Hair follicle dermal papilla cell (primary cell): ENCODE measurements at places on chromosomes 1 and 21. TPM values are rescaled to one million over a fixed set of nuclear protein-coding genes. Genes with fewer than 3 reads are reported as not detected.

Gene HES5
- total RNA-seq: 0.36 TPM in 1 of 2 replicates, not detected in the other

Gene CD53
- total RNA-seq: not detected in 2 replicates

Gene SUMO3
- 108 and 127 TPM in 2 replicates for total RNA-seq

Gene NBPF4
- not detected in 2 replicates for total RNA-seq

Gene PLA2G2D
- total RNA-seq: not detected in 2 replicates

Gene SH3BP5L
- total RNA-seq: 30.8 and 31.1 TPM in 2 replicates
